GM12891 (cell line): ENCODE measurements at places on chromosomes 6 and 20.

- DNase-seq = no peak
Observed at GRCh38 chr6:74504941-74505340, 700.9 kb downstream of the COL12A1 start.

GRCh38 chr6:99013661-99014060, 65.9 kb upstream of the FBXL4 start:
- DNase-seq = no peak

- no peak for DNase-seq
Observed at GRCh38 chr6:39035681-39036080, 12.9 kb upstream of the GLP1R start.

DNA sequence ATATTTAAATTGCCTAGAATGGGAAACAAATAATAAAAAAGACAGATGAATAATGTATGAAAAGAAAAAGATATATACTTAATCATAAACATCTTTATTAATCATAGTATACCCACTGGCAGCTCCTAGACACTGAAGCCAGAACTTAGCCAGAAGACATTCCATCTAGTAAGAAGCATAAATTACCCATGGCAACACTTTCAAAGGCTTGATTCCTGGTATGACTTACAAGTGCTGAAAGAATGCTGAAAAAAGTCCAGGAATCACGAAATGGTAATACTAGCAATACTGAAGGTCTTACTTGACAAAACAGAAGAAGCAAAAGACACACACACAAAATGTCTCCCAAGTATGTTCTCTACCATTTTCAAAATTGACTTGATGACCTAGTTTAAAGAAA, 38.0 kb downstream of the RWDD2A start:
- DNase-seq = no peak

- no peak for DNase-seq
Observed at GRCh38 chr6:90703336-90703735, 116.5 kb upstream of the MAP3K7 start.
